Foreskin fibroblast (primary cell): ENCODE measurements at places on chromosomes 12 and 14.

DNA sequence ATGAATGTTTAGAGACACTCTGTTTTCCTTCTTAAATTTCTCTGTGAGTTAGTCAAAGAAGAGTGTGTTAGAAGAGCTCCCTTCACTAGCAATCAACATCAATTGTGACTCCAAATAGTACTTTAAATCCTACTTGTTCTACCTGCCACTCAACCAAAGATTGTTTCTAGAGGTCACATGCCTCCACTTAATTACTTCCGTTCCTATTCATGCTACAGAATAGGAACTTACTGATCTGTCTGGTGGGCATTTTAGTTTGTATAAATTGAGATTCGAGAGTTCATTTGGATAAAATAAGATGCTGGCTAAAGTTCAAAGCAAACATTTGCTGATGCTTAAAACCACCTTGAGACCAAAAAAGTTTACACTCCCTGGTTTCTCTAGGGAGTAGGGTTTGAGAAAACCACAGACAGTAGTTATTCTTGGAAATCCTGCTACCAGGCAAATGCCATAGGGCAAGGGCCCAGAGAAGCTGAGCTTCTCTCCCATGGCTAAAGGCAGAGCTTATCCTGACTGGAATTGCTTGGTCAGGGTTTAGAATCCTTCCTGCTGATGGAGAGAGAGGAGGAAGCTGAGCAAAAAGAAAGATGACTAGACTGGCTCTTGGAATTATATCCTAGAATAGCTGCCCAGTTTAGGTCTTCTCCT lies 389.6 kb upstream of the ATP2B1 start:
- DNase-seq, result no peak

- DNase-seq, result no peak
Measured at GRCh38 chr14:53310412-53310811, 157.3 kb upstream of the DDHD1 start.

DNA sequence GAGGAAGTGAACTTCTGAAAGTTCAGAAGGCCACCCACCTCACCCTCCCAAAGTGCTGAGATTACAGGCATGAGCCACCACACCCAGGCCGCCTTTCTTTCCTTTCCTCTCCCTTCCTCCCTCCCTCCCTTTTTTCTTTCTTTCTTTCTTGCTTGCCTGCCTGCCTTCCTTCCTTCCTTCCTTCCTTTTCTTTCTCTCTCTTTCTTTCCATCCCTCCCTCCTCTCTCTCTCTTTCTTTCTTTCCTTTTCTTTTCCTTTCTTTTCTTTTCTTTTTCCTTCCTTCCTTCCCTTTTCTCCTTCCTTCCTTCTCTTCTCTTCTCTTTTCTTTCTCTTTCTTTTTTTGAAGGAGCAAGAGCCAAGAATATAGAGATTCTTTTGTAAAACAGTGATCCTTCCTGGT lies 208.3 kb upstream of the HMGA2 start:
- DNase-seq, result no peak

DNA sequence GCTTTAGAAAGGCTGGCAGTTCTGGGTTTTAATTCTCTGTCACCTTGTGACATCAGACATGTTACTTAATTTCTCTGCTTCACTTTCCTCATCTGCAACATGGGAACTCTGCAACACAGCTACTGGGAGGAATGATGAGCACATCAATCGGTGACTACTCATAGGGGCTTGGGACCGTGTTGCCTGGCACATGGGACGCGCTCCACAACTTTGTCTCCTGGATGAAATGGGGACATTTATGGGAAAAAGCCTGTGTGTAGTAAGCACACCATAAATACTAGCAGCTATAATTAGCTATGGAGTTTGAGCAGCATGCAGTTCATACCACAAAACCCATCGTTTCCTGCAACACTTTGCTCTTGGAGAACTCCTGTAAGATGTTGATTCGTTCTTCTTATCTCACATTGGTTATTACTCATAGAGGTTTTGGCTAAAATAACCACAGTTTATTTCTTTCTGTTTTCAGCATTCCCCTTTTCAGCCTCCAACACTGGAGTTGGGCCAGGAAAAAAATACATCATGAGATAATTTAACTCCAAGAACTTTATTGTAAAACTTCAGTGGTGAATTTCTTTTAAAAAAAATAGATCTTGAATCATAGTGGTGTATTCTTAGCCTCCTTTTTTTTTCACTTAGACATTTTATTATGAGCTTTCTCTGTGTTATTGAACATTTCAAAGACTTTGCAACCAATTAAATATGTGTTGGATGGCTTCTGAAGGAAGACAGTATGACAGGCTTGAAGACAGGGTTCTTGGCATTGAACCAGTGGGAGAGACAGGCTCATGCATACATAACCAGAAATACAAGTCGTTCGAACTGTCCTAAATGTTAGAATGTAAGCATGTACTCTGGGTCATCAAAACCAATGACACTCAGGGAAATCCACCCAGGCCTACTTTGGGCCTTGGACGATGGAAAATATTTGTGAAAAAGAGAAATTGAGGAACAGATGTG lies 72.7 kb downstream of the RIN3 start:
- peak; percentile 83 for DNase-seq

DNA sequence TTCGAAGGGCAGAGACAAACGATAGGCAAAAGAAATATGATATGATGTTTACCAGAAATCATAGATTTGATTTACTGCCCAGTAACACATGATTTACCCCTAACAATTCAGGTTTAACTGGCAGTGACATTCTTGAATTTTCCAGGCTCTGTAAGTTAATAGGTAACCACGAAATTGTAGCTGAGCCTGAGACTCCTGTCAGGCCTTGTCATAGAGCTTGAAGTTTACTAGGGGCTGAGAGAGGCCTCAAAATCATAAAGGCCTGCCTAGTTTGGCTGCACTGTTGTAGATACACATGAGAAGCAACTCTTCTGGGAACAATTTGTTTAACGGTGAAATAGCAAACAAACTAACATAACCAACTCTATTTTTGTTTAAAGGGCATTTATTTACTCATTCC lies 3.3 kb downstream of the ERP27 start:
- no peak for DNase-seq

DNA sequence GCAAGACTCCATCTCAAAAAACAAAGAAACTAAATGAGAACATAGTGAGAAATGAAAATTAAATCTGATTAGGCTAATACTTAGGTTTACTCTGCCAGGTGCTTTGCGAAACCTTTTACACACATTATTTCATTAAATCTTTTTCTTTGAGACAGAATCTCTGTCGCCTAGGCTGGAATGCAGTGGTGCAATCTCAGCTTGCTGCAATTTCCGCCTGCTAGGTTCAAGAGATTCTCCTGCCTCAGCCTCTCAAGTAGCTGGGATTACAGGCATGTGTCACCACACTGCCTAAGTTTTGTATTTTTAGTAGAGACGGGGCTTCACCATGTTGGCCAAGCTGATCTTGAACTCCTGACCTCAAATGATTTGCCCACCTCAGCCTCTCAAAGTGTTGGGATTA lies 21.9 kb upstream of the EEA1 start:
- no peak for DNase-seq

- DNase-seq, result peak; percentile 61
Measured at GRCh38 chr12:7431993-7432685, 11.8 kb downstream of the CD163L1 start.

GRCh38 chr12:72622556-72622955 lies 350.4 kb downstream of the TRHDE start:
- DNase-seq, result no peak

DNA sequence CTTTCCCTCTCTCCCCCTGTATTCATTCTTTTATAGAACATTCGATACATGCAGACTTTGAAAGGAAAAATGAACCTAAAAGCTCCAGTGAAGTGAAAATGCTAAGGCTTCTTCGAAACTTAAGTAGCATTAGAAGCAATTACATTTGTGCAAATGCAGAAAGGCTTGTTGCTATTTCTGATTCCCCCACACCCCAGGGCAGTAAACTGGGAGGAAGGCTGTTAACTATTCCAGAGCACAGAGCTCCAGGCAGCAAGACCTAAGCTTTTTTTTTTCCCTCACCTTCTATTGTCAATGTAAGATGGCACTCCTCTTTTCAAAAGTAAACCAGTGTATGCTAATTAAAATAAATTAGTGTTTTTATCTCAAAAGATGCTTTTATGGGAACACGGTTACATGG lies 448.9 kb upstream of the TBX3 start:
- no peak for DNase-seq

DNA sequence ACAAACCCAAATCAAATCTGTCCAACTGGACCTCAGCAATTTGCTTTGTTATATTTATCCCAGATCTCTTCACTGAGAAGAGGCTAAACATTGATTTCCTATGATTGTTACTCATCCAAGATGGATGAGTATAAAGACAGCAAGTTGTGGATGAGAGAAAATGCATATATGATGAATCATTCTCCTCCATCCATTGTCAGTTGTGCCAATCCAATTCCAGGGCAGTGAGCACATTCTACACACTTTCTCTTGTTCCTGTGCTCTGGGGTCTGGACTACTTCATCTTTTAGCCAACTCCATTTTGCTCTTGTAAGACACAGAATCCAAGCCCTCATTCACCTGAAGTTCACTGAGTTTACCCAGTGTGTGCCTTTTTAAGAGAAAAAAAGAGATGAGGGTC lies 105.7 kb downstream of the GCH1 start:
- peak; percentile 79 for DNase-seq

DNA sequence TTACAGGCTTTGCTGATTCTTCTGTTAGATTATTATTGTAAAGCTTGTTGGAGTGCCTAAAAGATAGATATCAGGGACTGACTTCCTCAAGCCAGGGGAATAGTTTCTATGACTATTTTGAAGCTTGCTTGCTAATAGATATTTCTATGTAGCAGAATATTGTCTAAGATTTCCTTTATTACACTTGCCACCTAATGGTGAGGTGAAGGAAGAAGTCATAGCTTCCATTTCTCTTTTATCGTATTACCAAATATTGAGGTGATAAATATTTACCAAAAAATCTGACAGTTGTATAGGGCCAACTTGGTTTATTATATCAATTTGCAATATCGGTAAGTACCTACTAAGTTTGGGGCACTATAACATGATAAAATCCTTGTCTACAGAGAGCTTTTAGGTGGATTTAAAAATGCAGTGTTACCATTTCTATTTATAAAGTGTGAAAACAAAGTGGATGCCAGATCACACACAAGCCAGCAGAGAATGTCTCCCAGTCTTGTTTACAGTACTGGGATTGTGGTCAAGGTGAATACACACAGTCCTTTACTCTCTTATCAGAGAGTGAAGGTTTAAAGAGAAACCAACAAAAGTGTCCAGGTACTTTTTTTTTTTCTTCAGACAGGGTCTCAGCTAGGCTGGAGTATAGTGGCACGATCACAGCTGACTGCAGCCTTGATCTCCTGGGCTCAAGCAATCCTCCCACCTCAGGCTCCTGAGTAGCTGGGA lies 137.9 kb downstream of the IGF1 start:
- DNase-seq, result no peak

- DNase-seq, result no peak
Measured at GRCh38 chr14:24181371-24182077, 7.1 kb downstream of the IPO4 start.

DNA sequence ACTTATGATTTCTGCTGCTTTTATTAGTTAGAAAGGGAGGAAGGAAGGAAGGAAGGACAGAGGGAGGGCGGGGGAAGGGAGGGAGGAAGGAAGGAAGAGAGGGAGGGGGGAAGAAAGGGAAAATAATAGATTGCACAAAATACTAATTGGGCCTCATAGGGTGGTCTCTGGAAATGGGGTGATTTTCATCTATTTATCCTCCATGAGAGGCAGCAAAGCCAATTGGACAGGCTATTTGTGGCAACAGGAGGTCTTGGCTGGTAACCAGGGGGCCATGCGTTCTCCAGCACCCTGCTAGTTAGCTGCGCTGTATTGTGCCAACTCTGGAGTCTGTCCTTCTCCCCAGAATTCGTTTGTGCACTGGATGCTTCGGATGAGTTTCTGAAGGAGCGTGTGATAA lies 24.1 kb upstream of the PAPOLA start:
- DNase-seq, result no peak

DNA sequence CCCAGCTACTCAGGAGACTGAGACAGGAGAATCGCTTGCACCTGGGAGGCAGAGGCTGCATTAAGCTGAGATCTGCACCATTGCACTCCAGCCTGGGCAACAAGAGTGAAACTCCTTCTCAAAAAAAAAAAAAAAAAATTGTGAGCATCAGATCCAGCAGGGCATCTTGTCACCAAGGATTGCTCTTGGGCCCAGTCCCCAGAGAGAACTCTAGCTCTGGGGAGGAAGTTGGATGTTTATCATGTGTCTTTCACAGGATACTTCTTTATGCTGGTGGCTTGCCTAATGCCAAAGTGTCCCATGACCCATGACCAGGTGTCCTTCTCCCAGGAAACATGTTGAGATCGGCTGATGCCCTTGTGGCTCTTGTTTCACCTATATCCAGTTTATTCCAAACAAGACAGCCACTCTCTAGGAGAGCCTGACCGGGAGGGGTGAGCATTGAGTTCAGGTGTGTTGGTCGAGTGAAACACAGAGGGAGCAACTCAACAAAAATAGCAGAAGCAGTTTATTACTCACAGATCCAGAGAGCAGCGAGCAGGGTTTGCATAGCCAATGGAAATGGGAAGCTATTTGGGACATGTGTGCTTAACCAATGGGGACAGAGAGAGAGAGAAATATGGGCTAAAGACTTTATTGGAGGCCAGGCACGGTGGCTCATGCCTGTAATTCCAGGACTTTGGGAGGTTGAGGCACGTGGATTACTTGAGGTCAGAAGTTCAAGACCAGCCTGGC lies 6.6 kb upstream of the TCHP start:
- no peak for DNase-seq

GRCh38 chr12:2364631-2365051 lies 311.9 kb downstream of the CACNA1C start:
- no peak for DNase-seq

GRCh38 chr12:48968467-48968866 lies 3.1 kb downstream of the WNT10B start:
- DNase-seq, result no peak

DNA sequence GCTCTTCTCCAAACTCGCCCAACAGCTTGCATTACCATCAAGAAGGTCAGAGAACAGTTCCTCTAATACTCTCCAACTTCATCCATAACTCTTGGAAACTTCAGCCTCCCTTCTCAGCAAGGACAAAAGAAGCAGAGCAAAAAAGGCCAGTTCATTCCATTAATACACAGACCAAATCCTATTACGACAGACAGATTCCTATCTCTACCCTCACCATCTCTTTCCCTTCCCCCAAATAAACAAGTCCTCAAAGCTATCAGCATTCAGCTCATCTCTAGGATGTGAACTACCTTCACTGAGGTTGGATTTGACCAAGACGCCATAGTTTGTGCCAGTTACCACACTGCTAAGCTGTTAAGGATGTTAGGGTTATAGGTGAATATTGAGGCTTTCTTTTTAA lies 25.2 kb downstream of the SINHCAF start:
- no peak for DNase-seq

DNA sequence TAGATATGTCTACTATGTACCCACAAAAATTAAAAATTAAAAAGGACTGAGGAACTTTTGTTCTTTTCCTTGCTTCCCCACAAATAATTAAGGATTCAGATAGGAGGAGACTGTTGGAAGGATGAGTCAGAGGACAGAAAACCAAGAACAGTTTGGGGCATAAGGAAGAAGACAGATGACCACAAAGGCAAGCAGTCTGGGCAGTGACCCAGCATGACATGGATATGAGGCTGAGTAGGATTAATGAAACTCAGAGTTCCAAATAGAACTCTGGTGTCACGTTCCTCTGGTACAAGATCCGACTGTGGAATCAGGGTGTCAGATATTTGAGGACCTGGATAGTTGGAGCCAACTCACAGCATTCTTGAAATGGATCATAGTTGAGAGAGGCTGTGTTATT lies 89.3 kb upstream of the SLC38A4 start:
- DNase-seq, result peak; percentile 96

GRCh38 chr12:80858356-80858755 lies 79.4 kb downstream of the LIN7A start:
- DNase-seq, result no peak
